ENCODE measurements at places on chromosomes 1 and 21. TPM values are rescaled to one million over a fixed set of nuclear protein-coding genes. Genes with fewer than 3 reads are reported as not detected.

SLAMF7 gene
- polyA plus RNA-seq: 31.0 TPM

KCNQ4 gene
- polyA plus RNA-seq: 0.03 TPM

IL6R gene
- polyA plus RNA-seq: 12.6 TPM

ZNF648 gene
- not detected for polyA plus RNA-seq

SLC22A15 gene
- polyA plus RNA-seq: 9.3 TPM

IGSF9 gene
- polyA plus RNA-seq: 5.8 TPM

CGN gene
- 2.0 TPM for polyA plus RNA-seq

OPRD1 gene
- not detected for polyA plus RNA-seq

FCMR gene
- polyA plus RNA-seq: 1.8 TPM

LCA5L gene
- 0.94 TPM for polyA plus RNA-seq

ORC1 gene
- 1.1 TPM for polyA plus RNA-seq

SLC6A17 gene
- polyA plus RNA-seq: 0.25 TPM

Data from keratinocyte (primary cell).